ENCODE measurements at places on chromosomes 11 and 22. TPM values are rescaled to one million over a fixed set of nuclear protein-coding genes. Genes with fewer than 3 reads are reported as not detected.
A peak's percentile ranks its signal among the peaks of the same experiment; 100 is the strongest.

GRCh38 chr11:32852207-32852606, 22.5 kb downstream of the PRRG4 start:
- DNase-seq = no peak
- no peaks in the 10 kb centered on the region for H3K27me3 ChIP-seq
- peaks cover 4% of the 10 kb centered on the region for H3K36me3 ChIP-seq
- H3K4me1 ChIP-seq = no peaks in the 10 kb centered on the region

DNA sequence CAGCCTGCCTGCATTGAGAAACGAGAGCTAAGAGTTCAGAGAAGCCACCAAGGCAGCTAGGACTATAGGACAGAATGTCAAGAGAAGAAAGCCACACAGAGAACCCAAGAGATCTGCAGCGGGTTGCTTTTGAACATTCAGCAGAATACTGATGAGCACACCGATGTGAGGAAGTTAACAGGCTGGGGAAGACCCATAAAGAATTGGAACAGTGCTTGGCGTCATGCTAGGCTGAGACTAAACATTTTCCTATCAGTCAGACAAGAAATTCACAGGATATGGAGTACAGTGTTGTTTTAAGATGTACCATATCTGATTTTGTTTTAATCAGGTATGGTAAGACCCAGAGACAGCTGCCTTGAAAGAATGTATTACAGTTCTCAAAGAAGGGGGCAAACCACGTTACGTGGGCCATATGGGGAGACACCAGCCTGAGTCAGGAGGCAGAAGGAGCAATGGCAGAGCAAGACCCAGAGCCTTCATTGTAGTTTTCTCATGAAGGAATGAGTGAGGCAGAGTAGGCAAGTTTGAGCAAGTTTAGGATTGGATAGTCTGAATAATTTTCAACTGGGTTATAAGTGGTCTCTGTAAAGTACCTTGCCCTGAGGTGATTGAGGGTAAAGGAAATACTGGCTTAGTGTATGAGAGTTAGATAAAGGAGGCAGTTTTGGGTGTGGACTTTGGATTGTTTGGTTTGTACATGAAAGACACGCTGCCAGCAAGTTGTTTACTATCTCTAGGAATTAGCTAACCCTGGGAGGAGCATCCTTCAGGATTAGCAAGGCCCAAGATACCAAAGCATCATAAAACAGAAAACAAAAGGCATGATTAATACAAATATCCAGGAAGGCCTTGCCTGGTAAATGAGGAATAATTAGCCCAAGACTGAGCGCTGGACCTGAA, 14.3 kb downstream of the LRRC75B start:
- H3K36me3 ChIP-seq = peaks cover 23% of the 10 kb centered on the region
- no peak overlapping the region for H3K4me3 ChIP-seq
- no peaks in the 10 kb centered on the region for H3K27me3 ChIP-seq
- no peak for DNase-seq
- no peaks in the 10 kb centered on the region for H3K4me1 ChIP-seq
- H3K27ac ChIP-seq = peak overlapping the region; percentile 54

NEFH gene
- total RNA-seq = 3.7 TPM

- no peak for DNase-seq
- no peaks in the 10 kb centered on the region for H3K27me3 ChIP-seq
- no peak overlapping the region for H3K4me3 ChIP-seq
- peaks cover 41% of the 10 kb centered on the region for H3K36me3 ChIP-seq
- H3K27ac ChIP-seq = peak overlapping the region; percentile 2
- H3K4me1 ChIP-seq = no peaks in the 10 kb centered on the region
Observed at GRCh38 chr22:24576778-24577177, 16.1 kb downstream of the LRRC75B start.

- no peaks in the 10 kb centered on the region for H3K36me3 ChIP-seq
- no peak overlapping the region for H3K27ac ChIP-seq
- no peak overlapping the region for H3K4me3 ChIP-seq
- H3K27me3 ChIP-seq = no peaks in the 10 kb centered on the region
Observed at GRCh38 chr22:20863366-20863765, 4.6 kb downstream of the SNAP29 start.

KRTAP5-10 gene
- not detected for total RNA-seq

GRCh38 chr11:11010624-11011127, 152.8 kb upstream of the ZBED5 start:
- H3K36me3 ChIP-seq = peaks cover 5% of the 10 kb centered on the region
- H3K4me3 ChIP-seq = peak overlapping the region; percentile 38
- DNase-seq = peak; percentile 47

DDIAS gene
- total RNA-seq = 21.7 TPM

LSP1 gene
- 0.77 TPM for total RNA-seq

DNA sequence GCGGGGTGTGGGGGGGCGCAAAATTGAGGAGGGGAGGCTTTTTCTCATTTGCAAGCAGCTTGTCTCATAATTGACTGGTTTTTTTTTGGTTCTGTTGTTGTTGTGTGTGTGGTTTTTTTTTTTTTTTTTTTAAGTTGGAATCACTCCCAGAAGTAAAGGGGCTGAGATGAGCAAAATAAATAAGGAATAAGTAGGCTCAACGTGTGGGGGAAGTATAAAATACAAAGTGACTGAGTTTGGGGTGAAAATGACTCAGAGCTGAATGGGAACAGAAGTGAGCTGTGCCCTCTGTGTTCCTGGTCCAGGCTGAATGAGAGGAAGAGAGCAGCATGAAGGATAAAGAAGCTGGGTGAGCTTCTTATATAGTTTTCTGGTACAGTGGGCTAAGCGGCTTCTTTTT, 90.0 kb downstream of the GRIK4 start:
- no peaks in the 10 kb centered on the region for H3K27me3 ChIP-seq
- DNase-seq = no peak
- no peak overlapping the region for H3K27ac ChIP-seq
- peaks cover 35% of the 10 kb centered on the region for H3K4me1 ChIP-seq

GRCh38 chr11:48049036-48049435, 68.7 kb downstream of the PTPRJ start:
- no peak overlapping the region for H3K4me3 ChIP-seq
- no peak for DNase-seq
- H3K36me3 ChIP-seq = no peaks in the 10 kb centered on the region
- H3K27ac ChIP-seq = peak overlapping the region; percentile 83
- no peaks in the 10 kb centered on the region for H3K27me3 ChIP-seq

HTR3A gene
- 4.1 TPM for total RNA-seq

PRR5L gene
- total RNA-seq = 4.0 TPM

- DNase-seq = no peak
- no peaks in the 10 kb centered on the region for H3K36me3 ChIP-seq
- no peak overlapping the region for H3K4me3 ChIP-seq
- no peak overlapping the region for H3K27ac ChIP-seq
- H3K4me1 ChIP-seq = peaks cover 22% of the 10 kb centered on the region
- no peaks in the 10 kb centered on the region for H3K27me3 ChIP-seq
Observed at GRCh38 chr11:84969103-84969502, 658.0 kb downstream of the DLG2 start.

DNA sequence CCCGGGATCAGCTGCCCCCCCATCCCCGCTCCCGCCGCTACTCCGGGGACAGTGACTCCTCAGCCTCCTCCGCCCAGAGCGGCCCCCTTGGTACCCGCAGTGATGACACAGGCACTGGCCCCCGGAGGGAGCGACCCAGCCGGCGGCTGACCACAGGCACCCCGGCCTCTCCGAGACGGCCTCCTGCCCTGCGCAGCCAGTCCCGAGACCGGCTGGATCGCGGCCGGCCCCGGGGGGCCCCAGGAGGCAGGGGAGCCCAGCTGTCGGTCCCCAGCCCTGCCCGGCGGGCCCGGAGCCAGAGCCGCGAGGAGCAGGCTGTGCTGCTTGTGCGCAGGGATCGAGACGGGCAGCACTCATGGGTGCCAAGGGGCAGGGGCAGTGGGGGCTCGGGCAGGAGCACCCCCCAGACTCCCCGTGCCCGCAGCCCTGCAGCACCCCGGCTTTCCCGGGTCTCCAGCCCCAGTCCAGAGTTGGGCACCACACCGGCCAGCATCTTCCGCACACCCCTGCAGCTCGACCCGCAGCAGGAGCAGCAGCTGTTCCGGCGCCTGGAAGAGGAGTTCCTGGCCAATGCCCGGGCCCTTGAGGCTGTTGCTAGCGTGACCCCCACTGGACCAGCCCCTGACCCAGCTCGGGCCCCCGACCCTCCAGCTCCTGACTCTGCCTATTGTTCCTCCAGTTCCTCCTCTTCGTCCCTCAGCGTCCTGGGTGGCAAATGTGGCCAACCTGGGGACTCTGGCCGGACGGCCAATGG, 3.9 kb downstream of the RASL10A start:
- no peak overlapping the region for H3K4me3 ChIP-seq
- peaks cover 6% of the 10 kb centered on the region for H3K36me3 ChIP-seq
- DNase-seq = no peak

- no peak for DNase-seq
- H3K27ac ChIP-seq = peak overlapping the region; percentile 96
- H3K36me3 ChIP-seq = no peaks in the 10 kb centered on the region
- H3K4me1 ChIP-seq = peaks cover 63% of the 10 kb centered on the region
Observed at GRCh38 chr11:72740562-72741428, 11.4 kb downstream of the ARAP1 start.

DNA sequence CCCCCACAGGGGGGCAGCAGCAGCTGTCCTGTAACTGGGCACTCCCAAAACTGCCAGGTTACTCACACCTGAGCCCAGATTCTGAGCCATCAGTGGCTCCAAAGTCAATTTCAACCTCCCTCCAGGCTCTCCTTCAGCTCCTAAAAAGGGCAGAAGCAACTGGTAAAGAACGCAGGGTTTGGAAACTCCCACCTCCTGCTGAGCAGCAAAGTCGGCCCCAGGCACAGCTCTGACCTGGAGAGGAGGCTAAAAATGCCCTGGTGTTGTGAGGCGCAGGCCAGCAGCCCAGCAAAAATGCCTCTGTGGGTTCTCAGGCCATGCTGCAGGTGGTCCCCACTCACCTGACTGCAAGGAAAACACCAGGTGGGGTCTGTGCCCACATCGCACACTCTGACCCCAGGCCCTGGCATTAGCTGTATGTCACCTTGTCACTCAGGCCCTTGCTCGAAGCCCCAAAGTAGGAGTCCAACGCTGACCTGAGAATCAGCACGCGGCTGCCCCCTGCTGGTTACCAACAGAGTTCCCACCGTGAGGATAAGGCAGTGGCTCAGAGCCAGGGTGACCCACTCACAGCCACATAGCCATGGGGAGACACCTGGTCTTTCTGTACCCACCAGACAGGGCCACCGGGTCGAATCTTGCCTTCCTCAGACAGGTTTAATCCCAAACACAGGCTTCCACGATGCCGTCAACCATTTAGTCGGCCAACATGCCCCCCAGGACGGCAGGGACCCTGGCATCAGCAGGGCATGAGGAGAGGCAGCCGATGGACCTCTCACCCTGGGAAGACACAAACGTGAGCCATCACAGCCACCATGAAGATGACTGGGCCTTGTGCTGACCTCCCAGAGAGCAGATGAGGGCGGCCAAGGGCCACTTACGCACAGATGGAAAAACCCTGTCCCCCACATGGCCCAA, 11.1 kb downstream of the POLR3H start:
- peaks cover 11% of the 10 kb centered on the region for H3K4me1 ChIP-seq
- no peaks in the 10 kb centered on the region for H3K27me3 ChIP-seq
- H3K27ac ChIP-seq = peak overlapping the region; percentile 82
- H3K4me3 ChIP-seq = no peak overlapping the region

DNA sequence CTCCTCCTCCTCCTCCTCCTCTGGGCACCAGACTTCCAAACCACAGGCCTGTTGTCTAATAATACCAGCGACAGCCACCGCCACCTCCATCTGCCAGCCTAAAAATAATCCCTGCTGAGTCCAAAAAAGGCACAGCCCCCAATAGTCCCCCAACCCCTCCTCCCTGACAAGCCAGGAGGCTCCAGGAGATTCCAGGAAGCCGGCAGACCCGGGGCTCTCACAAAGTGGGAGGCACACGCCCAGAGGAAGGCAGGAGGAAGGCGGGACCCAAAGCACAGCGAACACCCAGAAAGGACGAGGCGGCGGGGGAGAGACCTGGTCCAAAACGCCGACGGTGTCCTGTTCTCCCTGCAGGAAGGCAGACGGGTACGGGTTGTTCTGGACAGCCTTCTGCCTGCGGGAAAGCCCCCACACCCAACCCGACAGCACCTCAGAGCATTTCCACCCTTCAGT, 5.9 kb downstream of the IGSF9B start:
- H3K36me3 ChIP-seq = no peaks in the 10 kb centered on the region
- H3K27me3 ChIP-seq = peaks cover 16% of the 10 kb centered on the region
- peak; percentile 42 for DNase-seq
- H3K27ac ChIP-seq = 0 out of 2 replicates have a peak overlapping the region, but pooled peaks have one; percentile 68
- peaks cover 92% of the 10 kb centered on the region for H3K4me1 ChIP-seq

DNA sequence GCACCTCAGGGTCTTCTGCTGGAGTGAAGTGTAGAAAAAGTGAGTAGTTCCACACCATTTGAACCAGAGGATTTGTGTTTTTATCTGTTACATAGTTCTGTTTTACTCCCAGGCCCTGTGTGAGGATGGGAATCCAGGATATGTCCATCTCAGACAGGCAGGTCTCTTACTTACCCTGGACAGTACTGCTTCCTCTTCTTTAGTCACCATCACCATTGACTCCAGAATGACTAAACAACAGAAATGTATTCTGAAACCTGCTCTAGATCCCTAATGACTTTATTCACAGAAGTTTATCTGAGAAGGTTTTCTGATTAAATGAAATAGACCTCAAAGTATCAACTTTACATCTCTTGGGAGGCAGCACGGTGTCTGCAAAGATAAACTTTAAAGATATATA, 33.6 kb downstream of the CYP2R1 start:
- no peaks in the 10 kb centered on the region for H3K27me3 ChIP-seq
- H3K4me1 ChIP-seq = no peaks in the 10 kb centered on the region
- DNase-seq = no peak
- no peak overlapping the region for H3K27ac ChIP-seq

BTBD18 gene
- not detected for total RNA-seq

GRCh38 chr22:19827341-19828034, 27.2 kb downstream of the GNB1L start:
- peaks cover 5% of the 10 kb centered on the region for H3K4me1 ChIP-seq
- no peak overlapping the region for H3K27ac ChIP-seq
- no peak for DNase-seq
- no peak overlapping the region for H3K4me3 ChIP-seq

- no peak for DNase-seq
- peaks cover 6% of the 10 kb centered on the region for H3K27me3 ChIP-seq
- no peaks in the 10 kb centered on the region for H3K4me1 ChIP-seq
- H3K36me3 ChIP-seq = peaks cover 25% of the 10 kb centered on the region
- no peak overlapping the region for H3K27ac ChIP-seq
Observed at GRCh38 chr22:16818538-16818937, 6.7 kb downstream of the XKR3 start.

NXPE2 gene
- total RNA-seq = not detected

GRCh38 chr11:3163241-3163981, 1.7 kb downstream of the OSBPL5 start:
- H3K36me3 ChIP-seq = no peaks in the 10 kb centered on the region
- H3K4me1 ChIP-seq = peaks cover 35% of the 10 kb centered on the region
- DNase-seq = peak; percentile 10
- peak overlapping the region; percentile 73 for H3K4me3 ChIP-seq

IGLL1 gene
- total RNA-seq = not detected

DNA sequence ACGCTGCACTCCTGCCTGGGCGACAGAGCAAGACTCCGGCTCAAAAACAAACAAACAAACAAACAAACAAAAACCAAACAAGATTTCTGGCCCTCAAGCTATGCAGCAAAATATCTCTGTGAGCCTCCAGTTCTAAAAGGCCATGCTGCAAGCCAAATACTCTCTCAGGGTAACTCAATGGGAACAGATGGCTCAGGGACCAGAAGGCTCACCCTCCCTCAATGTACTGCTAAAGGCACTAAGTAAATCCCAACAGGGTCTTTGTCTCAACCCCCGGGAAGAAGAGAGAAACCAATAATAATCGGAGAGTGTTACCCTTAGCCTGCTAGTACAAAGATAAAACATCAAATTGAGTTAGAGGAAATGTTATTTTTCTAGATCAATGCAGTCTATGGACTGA, 119.7 kb upstream of the ZC3H12C start:
- H3K27ac ChIP-seq = no peak overlapping the region
- H3K4me1 ChIP-seq = peaks cover 7% of the 10 kb centered on the region
- DNase-seq = no peak
- no peaks in the 10 kb centered on the region for H3K36me3 ChIP-seq
